ENCODE measurements at places on chromosomes 7 and 10.

GRCh38 chr7:135224027-135224426 is 9.6 kb upstream of the STRA8 start:
- no peak overlapping the region for H3K27ac ChIP-seq
- no peaks in the 10 kb centered on the region for H3K27me3 ChIP-seq
- no peaks in the 10 kb centered on the region for H3K36me3 ChIP-seq
- no peak overlapping the region for H3K4me3 ChIP-seq
- no peaks in the 10 kb centered on the region for H3K4me1 ChIP-seq
- DNase-seq, result no peak

- H3K4me1 ChIP-seq, result peaks cover 64% of the 10 kb centered on the region
- H3K4me3 ChIP-seq, result peak overlapping the region; percentile 95
- peaks cover 34% of the 10 kb centered on the region for H3K36me3 ChIP-seq
- H3K27me3 ChIP-seq, result no peaks in the 10 kb centered on the region
- peak overlapping the region; percentile 100 for H3K27ac ChIP-seq
Measured at GRCh38 chr7:73717025-73717807, 2.3 kb downstream of the STX1A start.

DNA sequence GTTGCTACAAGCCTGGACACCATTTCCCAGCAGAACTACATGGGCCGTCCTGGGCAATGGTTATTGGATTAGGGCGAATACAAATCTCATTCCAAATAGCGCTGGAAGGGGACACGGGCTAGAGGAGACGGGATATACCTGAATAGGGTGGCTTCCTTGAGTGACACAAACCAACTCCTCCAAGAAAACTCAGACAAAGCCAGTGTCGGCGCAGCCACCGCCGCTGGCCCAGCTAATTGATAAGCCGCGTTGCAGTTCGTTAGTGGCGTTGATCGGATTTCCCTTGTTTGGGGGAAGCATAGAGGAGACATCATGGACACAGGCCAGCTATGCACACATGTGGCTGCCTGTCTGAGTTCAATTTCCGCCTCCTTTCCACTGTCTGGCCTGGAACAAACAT is 55.7 kb downstream of the EBF3 start:
- DNase-seq, result no peak
- H3K36me3 ChIP-seq, result no peaks in the 10 kb centered on the region
- no peak overlapping the region for H3K27ac ChIP-seq
- no peaks in the 10 kb centered on the region for H3K4me1 ChIP-seq

DNA sequence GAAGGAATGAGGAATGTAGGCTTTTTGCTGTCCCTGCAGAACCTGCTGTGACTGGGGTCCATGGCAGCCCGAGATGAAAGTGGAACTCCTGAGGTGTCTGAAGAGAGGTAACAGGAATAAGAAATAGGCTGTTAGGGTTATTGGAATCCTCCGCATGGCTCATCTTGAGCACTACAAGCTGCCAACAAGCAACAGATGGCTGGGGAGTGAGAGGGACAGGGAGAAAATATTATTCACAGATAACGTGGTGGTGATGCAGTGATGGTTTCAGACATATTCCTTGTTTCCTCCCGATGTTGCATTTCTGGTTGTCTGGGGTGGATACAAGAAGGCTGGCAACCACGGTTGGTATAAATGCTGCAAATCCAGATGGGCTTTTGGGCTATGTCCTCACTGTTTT is 46.1 kb downstream of the AP3M1 start:
- no peak for DNase-seq
- no peaks in the 10 kb centered on the region for H3K4me1 ChIP-seq
- no peaks in the 10 kb centered on the region for H3K27me3 ChIP-seq
- no peak overlapping the region for H3K4me3 ChIP-seq

- no peaks in the 10 kb centered on the region for H3K36me3 ChIP-seq
- H3K27me3 ChIP-seq, result no peaks in the 10 kb centered on the region
- no peak overlapping the region for H3K4me3 ChIP-seq
Measured at GRCh38 chr10:86306628-86307278, 59.8 kb downstream of the GRID1 start.

- H3K4me3 ChIP-seq, result no peak overlapping the region
- H3K36me3 ChIP-seq, result peaks cover 22% of the 10 kb centered on the region
- H3K27ac ChIP-seq, result no peak overlapping the region
Measured at GRCh38 chr10:130171196-130171595, 35.0 kb downstream of the GLRX3 start.

DNA sequence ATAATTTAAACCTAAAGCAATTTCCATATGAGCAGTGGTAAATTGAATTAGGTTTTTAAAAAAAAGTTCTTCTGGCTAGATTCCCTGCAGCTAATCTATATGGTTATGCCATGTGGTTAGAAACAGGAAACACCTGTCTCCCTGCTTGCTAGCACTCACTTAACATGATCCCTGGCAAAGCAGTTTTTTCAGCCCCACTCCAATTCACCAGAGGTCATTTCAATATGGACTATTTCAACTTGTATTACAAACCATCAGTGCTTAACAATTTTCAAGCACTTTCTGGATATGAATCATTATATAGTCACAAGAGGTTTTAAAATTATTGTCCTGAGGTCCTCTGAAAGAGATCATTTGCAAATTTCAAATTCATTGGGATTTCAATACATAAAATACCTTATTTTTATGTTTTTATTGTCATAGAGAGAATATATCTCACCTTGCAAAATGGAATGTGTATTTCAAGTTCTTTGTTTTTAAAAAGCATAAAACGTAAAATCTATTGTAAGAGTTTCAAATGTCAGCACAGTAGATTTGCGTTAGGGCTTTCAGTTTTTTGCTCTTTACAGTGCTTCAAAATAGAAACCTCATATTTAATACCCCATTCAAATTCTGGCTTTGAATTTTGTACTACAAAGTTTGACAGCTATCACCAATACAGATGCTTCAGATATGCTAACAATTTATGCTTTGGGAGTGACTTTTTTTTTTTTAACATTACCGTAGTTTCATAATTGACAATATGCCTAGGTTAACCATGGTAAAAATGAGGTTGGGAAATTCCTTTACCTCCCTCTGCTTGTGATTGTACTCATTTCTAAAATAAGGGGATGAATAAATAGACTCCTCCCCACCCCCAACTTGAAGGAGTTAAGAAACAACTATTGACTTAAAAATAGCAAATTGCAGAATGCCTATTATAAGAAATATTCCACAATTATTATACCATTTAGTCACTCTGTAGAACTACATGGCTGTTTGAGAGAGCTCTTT is 117.5 kb upstream of the HGF start:
- H3K27me3 ChIP-seq, result no peaks in the 10 kb centered on the region
- no peak overlapping the region for H3K4me3 ChIP-seq
- H3K4me1 ChIP-seq, result no peaks in the 10 kb centered on the region
- no peak for DNase-seq
- H3K36me3 ChIP-seq, result no peaks in the 10 kb centered on the region

DNA sequence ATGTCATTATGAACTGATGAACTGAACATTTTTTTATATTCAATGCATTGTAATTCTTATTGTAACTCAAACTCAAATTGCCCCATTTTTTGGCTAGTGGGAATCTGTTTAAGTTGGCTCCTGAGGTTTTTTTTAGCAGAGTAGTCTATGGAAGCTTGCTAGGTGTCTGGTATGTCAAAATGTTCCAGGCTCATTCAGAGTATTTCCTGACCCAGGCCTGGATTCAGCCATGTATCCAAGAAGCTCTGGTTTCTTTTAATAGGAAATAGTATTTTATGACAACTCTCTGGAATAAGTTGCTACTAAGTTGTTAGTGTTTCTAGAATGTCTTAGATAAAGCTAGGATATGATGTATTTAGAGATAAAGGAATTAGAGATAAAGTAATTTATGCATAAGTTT is 288.0 kb downstream of the ARL4A start:
- no peaks in the 10 kb centered on the region for H3K36me3 ChIP-seq
- H3K4me1 ChIP-seq, result no peaks in the 10 kb centered on the region
- H3K27ac ChIP-seq, result no peak overlapping the region
- no peak overlapping the region for H3K4me3 ChIP-seq

DNA sequence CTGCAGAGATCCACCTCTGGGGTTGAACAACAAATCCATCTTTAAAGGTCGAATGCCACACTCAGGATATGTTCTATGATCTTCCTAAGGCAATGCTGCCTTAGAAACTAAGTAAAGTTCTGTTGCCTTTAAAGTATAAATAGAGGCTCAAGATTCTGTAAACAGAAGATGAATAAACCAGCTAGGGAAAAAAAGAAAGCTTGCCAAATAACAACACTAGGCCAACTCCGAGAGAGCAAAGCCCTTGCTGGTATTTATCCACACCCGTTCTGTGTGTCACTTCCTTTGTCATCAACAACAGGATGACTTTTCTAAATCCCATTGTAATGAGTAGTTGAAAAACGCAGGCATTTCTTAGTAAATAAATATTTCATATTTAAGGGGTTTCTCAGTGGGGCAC is 330.0 kb upstream of the GLI3 start:
- H3K27ac ChIP-seq, result peak overlapping the region; percentile 47
- no peaks in the 10 kb centered on the region for H3K27me3 ChIP-seq
- no peaks in the 10 kb centered on the region for H3K36me3 ChIP-seq
- DNase-seq, result peak; percentile 68

- H3K4me1 ChIP-seq, result no peaks in the 10 kb centered on the region
- no peak overlapping the region for H3K27ac ChIP-seq
- H3K27me3 ChIP-seq, result no peaks in the 10 kb centered on the region
- no peaks in the 10 kb centered on the region for H3K36me3 ChIP-seq
- DNase-seq, result no peak
- no peak overlapping the region for H3K4me3 ChIP-seq
Measured at GRCh38 chr7:68730194-68730593, 868.1 kb upstream of the AUTS2 start.

DNA sequence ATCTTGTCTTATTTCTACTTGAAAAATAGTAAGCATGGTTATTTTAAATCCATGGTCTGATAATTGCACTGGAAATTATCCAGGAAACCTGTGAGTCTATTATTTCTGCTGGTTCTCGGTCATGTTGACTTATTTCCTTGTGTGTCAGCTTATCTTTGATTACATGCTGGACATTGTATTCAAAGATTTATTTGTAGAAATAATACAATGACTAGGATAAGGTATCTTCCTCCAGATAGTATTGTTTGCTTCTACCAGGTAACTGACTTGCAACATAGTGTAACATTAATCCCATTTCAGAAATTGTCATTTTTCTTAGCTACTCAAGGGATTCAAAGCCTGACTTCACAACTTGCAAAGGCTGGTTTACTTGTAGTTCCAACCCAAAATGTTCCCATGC is 33.4 kb downstream of the PLXNA4 start:
- H3K27ac ChIP-seq, result no peak overlapping the region
- no peaks in the 10 kb centered on the region for H3K36me3 ChIP-seq
- peaks cover 4% of the 10 kb centered on the region for H3K4me1 ChIP-seq

DNA sequence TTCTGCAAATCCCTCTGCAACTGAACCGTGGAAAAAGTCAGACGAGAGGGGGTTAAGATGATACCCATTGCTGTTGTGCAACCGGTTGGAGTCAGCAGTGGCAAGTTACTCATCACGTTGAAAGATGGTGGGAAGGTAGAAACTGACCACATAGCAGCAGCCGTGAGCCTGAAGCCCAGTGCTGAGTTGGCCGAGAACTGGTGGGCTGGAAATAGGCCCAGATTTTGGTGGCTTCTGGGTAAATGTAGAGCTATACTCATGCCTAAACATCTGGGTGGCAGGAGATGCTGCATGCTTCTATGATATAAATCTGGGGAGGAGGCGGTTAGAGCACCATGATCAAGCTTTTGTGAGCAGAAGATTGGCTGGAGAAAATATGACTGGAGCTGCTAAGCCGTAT is 78.6 kb downstream of the ARL5B start:
- H3K36me3 ChIP-seq, result no peaks in the 10 kb centered on the region
- H3K4me1 ChIP-seq, result peaks cover 27% of the 10 kb centered on the region
- DNase-seq, result peak; percentile 87
- H3K27ac ChIP-seq, result peak overlapping the region; percentile 97

DNA sequence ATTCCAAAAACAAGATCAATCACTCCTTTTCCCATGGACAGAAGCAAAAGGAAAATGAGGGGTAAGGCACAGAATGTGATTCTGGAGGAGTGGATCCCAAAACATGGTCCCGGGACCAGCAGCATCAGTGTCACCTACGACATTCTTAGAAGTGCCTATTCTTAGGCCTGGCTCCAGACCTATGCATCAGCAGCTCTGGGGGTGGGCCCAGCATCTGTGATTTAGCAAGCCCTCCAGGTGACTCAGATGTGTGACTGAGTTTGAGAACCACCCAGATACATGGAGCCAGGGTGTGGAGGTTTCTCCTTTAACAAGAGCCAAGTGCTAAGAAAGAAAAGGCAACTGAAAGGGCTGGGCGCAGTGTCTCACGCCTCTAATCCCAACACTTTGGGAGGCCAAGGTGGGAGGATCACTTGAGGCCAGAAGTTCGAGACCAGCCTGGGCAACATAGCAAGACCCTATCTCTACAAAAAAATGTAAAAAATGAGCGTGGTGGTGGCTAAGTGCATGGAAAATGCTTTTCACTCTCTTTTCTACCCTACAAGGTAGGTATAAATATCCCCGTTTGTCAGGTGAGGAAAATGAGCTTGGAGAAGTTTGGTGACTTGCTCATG is 17.1 kb upstream of the ARPC1A start:
- H3K27me3 ChIP-seq, result no peaks in the 10 kb centered on the region
- peaks cover 15% of the 10 kb centered on the region for H3K4me1 ChIP-seq
- no peak overlapping the region for H3K27ac ChIP-seq
- no peak overlapping the region for H3K4me3 ChIP-seq
- H3K36me3 ChIP-seq, result no peaks in the 10 kb centered on the region

- H3K4me1 ChIP-seq, result no peaks in the 10 kb centered on the region
- H3K27ac ChIP-seq, result no peak overlapping the region
- no peak for DNase-seq
- no peaks in the 10 kb centered on the region for H3K27me3 ChIP-seq
- no peak overlapping the region for H3K4me3 ChIP-seq
Measured at GRCh38 chr10:104816501-104816900, 175.4 kb downstream of the SORCS3 start.

- no peak for DNase-seq
- no peaks in the 10 kb centered on the region for H3K27me3 ChIP-seq
- H3K36me3 ChIP-seq, result no peaks in the 10 kb centered on the region
- H3K4me1 ChIP-seq, result no peaks in the 10 kb centered on the region
Measured at GRCh38 chr7:37109016-37109683, 339.5 kb downstream of the ELMO1 start.

GRCh38 chr7:95608359-95609173 is 12.2 kb upstream of the PDK4 start:
- H3K4me1 ChIP-seq, result peaks cover 31% of the 10 kb centered on the region
- peak overlapping the region; percentile 19 for H3K4me3 ChIP-seq
- DNase-seq, result peak; percentile 94
- H3K36me3 ChIP-seq, result no peaks in the 10 kb centered on the region
- peak overlapping the region; percentile 63 for H3K27ac ChIP-seq

GRCh38 chr10:62866451-62866850 is 50.3 kb upstream of the EGR2 start:
- H3K27ac ChIP-seq, result 0 out of 2 replicates have a peak overlapping the region, but pooled peaks have one; percentile 0
- peaks cover 15% of the 10 kb centered on the region for H3K4me1 ChIP-seq
- DNase-seq, result peak; percentile 76
- H3K4me3 ChIP-seq, result no peak overlapping the region

DNA sequence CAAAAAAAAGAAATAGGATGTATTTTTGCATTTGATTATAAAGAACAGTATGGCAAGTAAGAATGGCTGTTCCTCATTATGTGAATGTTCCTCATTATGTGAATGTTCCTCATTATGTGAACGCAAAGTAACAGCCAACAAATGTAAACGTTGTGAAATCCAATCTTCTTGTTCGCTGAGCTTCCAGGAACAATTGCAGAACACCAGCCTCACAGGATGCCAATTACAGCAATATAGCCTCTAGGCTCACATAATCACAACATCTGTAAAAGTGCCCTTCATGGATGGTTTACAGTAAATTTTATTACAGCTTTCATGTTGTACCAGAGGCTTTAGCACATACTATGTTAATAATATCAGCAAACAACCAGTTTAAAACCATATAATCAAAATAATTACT is 71.6 kb downstream of the THSD7A start:
- DNase-seq, result no peak
- no peaks in the 10 kb centered on the region for H3K4me1 ChIP-seq
- no peak overlapping the region for H3K27ac ChIP-seq
- H3K36me3 ChIP-seq, result no peaks in the 10 kb centered on the region
- H3K4me3 ChIP-seq, result no peak overlapping the region
- H3K27me3 ChIP-seq, result no peaks in the 10 kb centered on the region

Data from PC-3 (cell line).